Colonic mucosa (tissue), 4 donors: ENCODE measurements at places on chromosomes 12 and 14. TPM values are rescaled to one million over a fixed set of nuclear protein-coding genes. Genes with fewer than 3 reads are reported as not detected.
A peak's percentile ranks its signal among the peaks of the same experiment; 100 is the strongest.

DNA sequence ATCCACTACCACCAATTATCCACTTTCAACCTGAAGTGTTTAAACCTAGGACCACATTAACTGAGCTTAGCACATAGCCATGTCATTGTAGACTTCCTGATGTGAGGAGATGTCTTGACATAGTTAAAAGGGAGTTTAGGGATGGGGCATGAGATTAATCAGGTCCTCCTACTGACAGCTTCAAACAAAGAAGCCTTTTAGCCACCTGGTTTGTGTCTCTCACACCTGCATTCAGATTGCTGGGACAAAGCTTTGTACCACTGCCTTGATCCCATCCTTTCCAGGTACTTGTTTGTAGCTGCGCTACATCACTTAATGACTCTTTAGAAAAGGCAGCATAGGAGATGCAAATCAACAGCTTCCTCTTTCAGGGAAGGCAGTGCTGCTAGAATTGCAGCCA, 340.7 kb upstream of the DDHD1 start:
- DNase-seq = no peak

The LRP10 gene
- total RNA-seq = 222 TPM

DNA sequence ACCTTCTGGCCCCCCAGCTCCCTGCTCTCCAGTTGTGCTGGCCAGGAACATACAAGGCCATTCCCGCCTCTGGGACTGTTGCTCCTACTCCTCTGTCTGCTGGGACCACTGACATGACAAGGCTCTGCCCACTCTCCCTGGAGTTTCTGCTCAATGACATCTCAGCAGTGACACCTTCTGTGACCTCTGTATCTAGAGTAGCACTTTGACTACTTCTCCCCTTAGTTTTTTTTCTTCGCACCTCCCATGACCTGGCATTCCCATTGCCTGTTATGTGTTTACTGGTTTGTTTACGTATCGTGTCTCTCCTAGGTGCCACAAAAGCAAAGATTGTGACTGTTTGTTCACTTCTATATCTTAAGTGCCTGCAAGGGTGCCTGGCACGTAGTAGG, 40.1 kb upstream of the TMEM263 start:
- DNase-seq = no peak

The KRT83 gene
- not detected for total RNA-seq

The LRRC10 gene
- total RNA-seq = not detected

- no peak for DNase-seq
Observed at GRCh38 chr12:3125674-3126073, 48.5 kb downstream of the TSPAN9 start.

- DNase-seq = peak; percentile 57
Observed at GRCh38 chr14:64704743-64705380, 638 bp downstream of the PLEKHG3 start.

GRCh38 chr12:52782502-52782901, 5.4 kb upstream of the KRT76 start:
- no peak for DNase-seq

The SLC38A4 gene
- total RNA-seq = 3.2 TPM
